ENCODE measurements at places on chromosomes 4 and X.

DNA sequence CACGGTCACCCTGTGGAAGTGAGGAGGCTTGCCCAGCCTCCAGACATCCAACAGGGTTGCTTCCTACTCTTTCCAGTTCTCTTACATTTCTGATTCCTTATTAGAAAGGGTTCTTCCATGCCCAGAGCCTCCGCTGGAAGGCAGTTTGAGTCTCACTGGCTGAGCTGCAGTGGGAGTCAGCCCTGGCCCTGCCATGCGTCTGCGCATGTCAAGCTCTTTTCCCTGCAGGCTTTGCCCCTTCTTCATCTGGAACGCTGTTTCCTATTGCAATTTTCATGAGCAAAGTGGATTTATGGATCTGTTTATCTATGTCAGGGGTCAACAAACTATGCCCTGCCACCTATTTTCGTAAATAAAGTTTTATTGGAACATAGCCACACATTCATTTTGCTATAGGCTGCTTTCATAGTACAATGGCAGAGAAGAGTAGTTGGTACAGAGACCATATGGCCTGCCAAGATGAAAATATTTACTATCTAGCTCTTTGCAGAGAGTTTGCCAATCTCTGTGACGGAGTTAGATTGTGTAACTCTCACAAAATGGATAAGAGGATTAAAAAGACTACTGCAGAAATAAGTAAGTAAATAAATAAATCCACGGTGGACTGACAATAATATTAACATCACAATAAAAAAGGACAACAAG, 3.9 kb upstream of the CHRNA9 start:
- DNase-seq, result no peak

DNA sequence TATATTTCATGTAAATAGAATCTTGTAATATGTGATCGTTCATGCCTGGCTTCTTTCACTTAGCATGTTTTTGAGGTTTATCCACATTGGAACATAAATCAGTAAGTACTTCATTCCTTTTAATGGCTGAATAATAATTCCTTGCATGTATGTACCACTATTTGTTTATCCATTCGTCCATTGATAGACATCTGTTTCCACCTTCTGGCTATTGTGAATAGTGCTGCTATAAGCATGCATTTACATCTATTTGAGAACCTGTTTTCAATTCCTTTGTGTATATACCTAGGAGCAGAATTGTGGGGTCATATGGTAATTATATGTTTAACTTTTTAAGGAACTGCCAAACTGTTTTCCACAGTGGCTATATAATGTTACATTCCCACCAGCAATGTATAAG, 356.7 kb upstream of the DIPK2B start:
- no peak for DNase-seq

DNA sequence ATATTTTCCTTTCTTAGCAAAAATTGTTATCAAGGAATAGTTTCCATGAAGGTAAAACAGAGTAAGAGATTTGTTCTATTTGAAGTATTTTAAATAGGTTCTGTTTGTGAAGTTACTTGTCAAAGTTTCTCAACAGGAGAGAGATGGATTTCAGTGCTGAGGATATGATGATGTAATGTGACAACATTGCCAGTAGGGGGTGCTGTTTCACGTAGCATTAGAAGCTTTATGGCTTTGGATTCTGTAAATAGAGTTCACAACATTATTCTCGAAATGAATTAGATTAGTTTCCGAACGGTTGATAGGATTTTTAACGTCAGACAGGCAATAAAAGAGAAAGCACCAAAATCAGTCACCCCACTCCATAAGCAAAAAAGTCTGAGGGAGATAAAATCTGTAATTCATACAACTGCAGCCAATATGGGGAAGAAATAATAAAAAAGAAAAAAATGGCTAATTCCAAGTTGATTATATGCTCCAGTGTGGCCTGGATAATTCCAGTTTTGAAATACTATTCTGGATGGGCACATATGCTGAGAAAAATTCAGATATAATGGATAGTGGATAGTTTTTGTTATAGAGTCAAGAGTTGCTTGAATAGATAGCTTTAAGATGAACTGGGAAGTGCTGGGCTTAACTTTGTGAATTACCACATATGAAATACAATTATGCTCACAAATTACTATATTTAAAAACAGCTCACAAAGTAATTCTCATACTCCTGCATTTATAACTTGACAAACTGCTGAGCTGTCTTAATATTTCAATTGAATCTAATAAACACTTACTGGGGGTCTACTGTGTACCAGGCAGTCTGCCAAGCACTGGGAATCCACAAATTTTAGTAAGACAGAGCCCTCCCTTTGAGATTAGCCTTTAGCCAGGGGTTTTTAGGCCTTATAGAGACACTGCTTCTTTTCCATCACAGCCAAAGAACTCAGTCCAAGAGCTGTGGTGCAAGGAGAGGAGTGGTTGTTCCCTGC, 109.1 kb downstream of the GPAT3 start:
- DNase-seq, result peak; percentile 57

- no peak for DNase-seq
These were observed 599.1 kb downstream of the RPA4 start for GRCh38 chrX:97482666-97483300.

GRCh38 chrX:120021927-120022326, 55.6 kb downstream of the RHOXF2B start:
- no peak for DNase-seq

GRCh38 chr4:99061048-99061700, 27.4 kb downstream of the ADH5 start:
- DNase-seq, result no peak

DNA sequence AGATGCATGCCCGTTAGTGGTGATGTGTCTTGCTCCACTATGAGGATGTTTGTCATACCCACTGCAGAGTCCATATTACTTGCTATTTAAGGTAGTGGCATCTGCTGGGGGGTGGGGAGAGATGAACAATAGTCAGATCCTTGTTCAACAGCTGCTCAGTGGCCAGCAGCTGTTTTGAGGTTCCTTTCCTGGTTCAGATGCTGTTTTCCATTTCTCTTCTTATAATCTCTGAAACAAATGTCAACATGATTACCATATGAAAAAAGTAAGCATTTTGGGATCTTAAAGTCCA, 1567.9 kb upstream of the TENM3 start:
- DNase-seq, result no peak

GRCh38 chrX:105136786-105137185, 83.7 kb downstream of the TEX13A start:
- no peak for DNase-seq

GRCh38 chr4:83152746-83153145, 38.2 kb upstream of the PLAC8 start:
- no peak for DNase-seq

GRCh38 chrX:84168574-84168973, 19.4 kb downstream of the RPS6KA6 start:
- DNase-seq, result no peak

DNA sequence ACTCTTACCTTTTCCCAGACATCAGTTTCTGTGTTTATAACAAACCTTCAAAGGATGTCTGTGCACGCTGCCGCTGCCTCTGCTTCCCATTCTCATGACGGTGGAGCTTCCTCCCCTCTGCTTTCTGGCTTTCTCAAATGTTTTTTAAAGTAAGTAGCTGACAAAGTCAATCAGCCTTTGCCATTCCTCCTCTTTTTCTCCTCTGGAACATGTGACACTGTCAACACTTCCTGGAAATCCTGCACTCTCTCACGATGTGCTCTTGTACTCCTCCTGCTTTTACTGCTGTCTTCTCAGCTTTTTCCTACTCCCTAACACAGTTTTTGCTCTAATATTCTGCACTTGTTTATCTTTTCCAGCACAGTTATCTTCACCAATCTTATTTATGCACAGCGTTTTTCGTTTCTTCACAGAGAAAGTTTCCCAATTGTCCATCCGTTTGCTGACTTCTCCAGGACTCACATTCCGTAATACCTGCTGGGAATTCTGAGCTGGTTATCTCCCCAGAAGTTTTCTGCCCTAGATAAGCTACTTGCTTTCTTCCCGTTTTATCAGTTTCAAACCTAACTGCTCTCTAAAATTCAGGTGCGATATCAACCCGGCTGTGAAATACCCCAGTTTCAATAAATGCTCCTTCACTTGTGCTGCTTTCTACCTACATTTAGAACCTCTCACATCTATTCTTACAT, 465.6 kb upstream of the AGA start:
- no peak for DNase-seq

DNA sequence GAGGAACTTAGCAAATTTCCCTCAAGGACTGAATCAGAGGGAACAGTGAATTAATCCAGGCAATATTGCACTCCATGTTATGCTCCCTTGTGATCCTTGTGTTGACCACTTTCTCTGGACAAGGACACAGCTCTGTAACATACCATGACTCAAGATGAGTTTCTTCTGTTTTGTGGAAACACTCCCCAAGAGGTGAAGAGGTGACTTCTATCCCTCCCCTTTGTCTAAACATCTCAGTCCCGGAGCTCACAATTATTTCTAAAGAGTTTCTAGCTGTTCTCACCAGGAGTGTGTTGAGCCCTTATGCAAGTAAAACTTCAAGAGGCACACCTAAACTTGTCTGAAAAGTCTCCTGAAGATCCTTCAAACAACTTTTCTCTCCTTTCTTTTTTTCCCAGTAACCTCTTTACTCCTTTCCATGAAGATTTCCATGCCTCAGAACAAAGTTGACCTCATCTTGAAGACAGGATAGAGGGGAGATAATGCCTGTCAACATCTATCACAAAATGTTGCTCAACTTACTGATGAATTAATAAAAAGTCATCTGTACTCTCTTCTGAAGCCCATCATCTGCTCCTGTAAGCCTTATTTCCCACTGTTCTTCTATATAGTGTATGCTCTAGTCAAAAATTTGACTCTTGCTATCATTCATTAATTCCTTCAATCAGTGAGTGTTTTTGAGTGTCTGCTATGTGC, 429.1 kb downstream of the SPRY1 start:
- no peak for DNase-seq

DNA sequence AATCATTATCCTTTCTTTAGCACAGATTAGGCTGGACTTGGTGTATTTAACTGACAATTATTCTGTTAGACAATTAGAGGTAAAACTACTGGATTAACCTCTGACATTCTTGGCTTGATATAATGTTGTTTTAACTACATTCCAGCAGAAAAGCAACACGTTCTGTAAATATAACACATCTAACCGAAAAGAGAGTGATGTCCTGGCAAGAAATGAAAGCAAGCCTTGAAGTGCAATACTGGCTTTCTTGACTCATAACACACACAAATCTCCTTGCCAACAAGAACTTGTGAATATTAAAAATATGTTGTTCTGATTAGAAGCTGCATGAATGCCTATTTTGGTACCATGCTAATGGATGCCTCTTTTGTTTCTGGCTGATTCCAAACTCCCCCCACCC, 76.4 kb downstream of the EFHC2 start:
- DNase-seq, result no peak

DNA sequence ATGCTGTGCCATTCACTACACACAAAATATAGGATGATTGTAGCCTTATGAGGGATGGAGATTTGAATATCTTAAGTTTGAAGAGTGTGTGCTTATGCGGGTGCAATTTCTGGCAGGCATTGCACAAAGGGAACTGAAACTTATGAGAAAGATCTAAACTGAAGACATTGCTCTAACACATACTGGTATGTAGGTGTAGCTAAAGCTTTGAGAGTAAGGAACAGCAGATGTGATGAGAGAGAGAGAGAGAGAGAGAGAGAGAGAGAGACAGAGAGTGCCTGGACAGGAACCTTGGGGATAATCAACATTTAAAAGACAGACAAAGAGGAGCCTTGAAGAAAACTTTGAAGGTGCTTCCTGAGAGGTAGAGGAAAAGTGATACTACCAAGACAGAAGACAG, 379.7 kb downstream of the SPRY1 start:
- no peak for DNase-seq

- no peak for DNase-seq
These were observed 547.4 kb downstream of the SPRY1 start for GRCh38 chr4:123943976-123944375.

- DNase-seq, result no peak
These were observed 25.8 kb downstream of the DOCK11 start for GRCh38 chrX:118521435-118521834.

DNA sequence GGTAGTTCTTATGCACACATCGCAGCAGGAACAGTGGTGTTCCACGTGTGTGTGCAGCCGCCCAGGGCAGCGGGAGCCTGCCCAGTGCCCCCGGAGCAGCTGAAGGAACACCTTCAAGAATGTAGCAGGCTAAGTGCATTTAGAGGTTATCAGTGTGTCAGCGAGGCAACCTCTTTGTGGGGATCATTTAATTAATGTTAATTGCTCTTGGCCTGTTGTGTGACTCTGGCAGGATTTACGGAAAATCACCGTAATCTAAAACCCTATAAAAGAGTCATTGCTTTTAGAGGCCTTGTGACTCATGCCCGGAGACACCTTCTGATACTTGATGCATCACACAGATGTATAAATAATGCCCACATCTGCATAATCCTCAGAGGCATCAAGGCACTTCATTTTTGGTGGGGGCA, 47.3 kb upstream of the GATB start:
- no peak for DNase-seq

DNA sequence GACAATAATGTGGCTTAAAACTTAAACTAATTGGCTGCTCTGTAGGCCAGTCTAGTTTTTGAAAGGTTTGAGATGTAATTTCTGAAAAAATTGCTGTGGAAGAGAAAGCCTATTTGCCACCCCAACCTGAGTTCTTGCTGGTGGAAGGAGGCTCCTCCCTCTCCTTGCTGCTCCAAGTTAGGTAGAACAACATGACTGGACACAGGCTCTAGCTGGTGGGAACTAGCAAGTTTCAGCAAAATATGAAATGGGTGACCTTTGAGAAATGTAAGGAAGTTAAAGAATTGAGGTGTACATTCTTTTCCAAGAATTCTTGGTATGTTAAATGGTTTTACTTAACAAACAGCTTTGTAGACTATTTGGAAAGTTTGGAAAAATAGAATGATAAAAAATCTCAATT, 8.0 kb downstream of the RPL34 start:
- no peak for DNase-seq

GRCh38 chr4:183204793-183205192, 105.7 kb downstream of the WWC2 start:
- DNase-seq, result no peak

DNA sequence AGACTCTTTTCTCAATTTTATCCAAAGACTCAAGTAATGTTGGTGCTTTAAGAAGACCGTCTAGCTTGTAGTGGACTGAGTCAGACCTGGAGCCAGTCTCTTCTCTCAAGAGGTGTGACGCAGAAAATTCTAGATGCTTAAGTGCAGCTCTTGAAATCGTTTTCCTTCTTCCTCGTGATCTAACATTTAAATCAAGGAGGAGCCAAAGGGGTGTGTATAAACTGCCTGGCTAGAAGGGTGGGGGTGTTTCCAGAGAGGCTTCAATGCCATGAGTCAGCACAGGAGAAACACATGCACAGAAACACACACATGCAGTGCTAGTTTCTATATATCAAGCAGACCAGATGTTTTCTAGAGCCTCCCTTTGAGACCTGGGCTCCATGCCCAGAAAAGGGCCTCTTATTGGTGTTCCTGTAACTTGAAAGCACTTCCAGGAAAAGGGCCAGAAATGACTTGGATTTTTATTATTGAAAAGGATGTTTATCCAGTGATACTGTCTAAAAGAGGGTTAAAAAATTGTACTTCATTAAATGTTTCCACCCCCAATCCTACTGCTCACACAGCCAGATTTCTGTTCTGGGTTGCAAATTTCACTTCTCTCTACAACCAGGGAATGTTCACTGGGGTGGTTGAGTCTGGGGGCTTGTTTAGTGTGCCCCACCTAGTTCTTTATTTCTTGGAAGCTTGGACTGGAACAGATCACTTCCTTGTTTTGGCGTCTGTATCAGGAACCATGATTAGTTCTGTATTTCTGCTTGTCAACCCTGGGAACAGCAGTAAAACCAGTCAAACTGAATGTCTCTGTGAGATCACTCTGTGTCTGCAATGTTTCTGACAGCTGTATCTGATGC, at the start of gene CLIC2:
CLIC2 (minus strand) TSS at position 129 of the 851 bp plus-strand sequence. CDS start 187 bp downstream, outside the sequence.
- peak; percentile 52 for DNase-seq
